HTR-8/SVneo (cell line): ENCODE measurements at places on chromosomes 1 and 21.

- DNase-seq: no peak
These were observed 9.9 kb downstream of the CLCA1 start for GRCh38 chr1:86478416-86479156.

DNA sequence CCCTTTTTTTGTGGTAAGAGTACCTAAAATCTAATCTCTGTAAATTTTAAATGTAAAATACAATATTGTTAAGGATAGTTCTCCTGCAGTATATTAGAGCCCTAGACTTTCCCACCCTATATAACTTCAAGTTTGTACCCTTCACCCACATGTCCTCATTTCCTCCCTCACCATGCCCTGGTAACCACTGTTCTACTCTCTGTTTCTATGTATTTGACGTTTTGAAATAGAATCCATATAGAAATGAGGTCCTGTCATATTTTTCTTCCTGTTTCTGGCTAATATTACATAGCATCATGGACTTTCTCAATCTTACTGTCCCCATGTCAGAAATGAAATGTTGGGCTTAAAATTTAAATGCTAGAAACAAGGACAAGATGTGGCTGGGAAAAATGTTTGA, 24.8 kb downstream of the GBP7 start:
- DNase-seq: no peak

- no peak for DNase-seq
These were observed 41.0 kb downstream of the SLX9 start for GRCh38 chr21:44980562-44981489.

GRCh38 chr1:65141394-65141793, 6.6 kb upstream of the AK4 start:
- DNase-seq: no peak
